ENCODE measurements at places on chromosomes 16 and 17.

GRCh38 chr16:78932355-78932943, 668.1 kb downstream of the MAF start:
- DNase-seq, result no peak

- DNase-seq, result no peak
Measured at GRCh38 chr16:53372992-53373871, 61.0 kb upstream of the RBL2 start.

DNA sequence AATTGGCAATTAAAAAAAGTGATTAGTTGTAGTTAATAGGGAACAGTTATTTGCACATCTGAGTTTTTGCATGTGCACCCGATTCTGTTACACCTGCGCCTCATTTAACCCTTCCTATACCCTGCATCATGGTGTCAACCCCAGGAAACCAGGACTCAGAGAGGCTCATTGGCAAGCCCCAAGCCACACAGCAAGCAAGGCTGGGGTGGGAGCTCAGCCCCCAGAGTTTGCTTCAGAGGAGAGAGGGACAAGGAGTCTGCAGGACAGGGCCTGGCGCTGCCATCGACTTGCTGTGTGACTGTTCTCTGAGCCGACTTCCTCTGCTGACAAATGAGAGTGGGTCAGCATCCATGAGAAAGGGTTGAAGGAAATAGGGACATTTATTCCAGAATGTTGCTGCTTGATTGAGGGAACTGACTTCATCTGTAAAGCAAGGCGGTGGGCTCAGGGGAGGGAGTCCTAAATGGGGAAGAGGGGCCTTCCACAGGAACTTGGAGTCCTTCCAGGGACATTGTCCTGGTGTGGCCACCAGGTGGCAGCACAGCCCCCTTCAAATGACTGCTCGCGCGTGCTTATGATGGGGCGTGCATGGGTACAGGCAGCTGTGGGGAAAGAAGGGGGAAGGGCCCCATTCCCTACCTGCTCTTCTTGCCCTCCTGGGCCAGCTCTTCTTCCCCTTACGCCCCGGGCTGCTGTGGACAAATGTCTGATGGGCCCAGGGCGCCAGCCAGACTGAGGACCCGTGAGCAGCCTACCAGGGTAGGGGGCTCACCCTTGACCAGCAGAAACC, 51.6 kb downstream of the NT5M start:
- peak; percentile 68 for DNase-seq

- DNase-seq, result no peak
Measured at GRCh38 chr17:80811181-80812105, 180.2 kb upstream of the CHMP6 start.

DNA sequence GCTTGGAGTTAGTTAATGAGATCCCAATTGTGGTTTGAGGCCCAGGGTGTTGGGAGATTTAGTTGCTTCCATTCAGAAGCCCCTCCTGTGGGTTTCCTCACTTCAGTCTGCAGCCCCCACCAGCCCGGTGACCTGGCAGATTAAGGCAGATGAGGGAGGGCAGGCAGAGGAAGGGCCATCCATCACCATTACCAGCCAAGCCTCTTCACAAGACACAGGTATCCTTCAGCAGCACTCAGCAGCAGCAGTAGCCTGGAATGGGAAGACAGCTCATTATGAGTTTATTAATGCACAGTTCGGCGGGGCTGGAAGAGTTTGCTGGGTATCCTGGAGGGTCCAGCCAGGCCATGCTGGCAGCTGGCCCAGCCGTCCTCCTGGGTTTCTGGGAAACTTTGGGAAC, 90.0 kb upstream of the GPRC5B start:
- DNase-seq, result no peak

DNA sequence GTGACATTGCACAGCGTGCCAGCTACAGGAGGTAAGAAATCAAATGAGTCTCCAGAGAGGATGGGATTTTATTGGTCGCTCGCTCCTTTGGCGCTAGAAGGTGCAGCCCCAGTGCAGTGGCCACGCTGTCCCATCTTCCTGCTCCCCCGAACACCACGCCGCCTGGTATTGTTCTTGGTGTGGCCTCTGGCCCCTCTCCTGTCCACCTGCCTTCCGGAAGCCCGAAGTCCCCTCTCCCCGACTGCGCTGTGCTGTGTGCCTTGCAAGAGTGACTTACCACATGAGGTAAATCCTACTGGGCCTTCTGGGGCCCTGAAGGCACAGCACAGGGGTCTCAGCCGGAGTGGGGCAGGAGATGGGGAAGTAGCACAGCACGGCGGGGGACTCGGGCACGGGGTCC, 58.2 kb downstream of the MARCHF10 start:
- no peak for DNase-seq

GRCh38 chr17:77364381-77364911, 223.7 kb downstream of the SEC14L1 start:
- DNase-seq, result no peak

- DNase-seq, result no peak
Measured at GRCh38 chr16:24523569-24523968, 15.8 kb upstream of the RBBP6 start.

- DNase-seq, result no peak
Measured at GRCh38 chr17:57062865-57063264, 22.2 kb upstream of the AKAP1 start.

DNA sequence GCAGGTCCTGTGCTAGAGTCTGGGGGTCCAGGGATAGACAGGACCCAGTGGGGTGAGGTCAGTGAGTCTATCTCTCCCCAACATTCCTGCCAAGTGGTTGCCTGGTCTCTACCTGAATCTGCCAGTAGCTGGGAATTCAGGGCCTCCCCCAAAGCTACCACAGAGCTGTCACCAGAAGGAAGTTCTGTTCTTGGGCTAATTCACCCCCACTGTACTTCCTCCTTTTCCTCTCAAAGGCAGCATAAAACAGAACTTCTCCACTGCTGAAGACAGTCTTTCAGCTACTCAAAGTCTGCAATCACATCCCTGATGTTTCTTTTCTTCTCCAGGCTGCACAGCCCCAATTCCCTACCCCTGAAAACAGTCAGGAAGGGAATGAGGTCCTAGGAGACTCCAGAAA, 8.7 kb downstream of the CAMTA2 start:
- DNase-seq, result peak; percentile 74

GRCh38 chr17:41967141-41967920, 736 bp downstream of the CNP start:
- no peak for DNase-seq

GRCh38 chr17:48997103-48997826, at the start of gene IGF2BP1:
IGF2BP1 (plus strand) TSS chr17:48997385; CDS start chr17:48997746, 361 bp downstream.
- DNase-seq, result peak; percentile 52

GRCh38 chr16:26818393-26818792, 248.3 kb upstream of the C16orf82 start:
- DNase-seq, result no peak

All from MV-4-11 (cell line).